ENCODE measurements at places on chromosomes 2 and 18. TPM values are rescaled to one million over a fixed set of nuclear protein-coding genes. Genes with fewer than 3 reads are reported as not detected.
A peak's percentile ranks its signal among the peaks of the same experiment; 100 is the strongest.

DNA sequence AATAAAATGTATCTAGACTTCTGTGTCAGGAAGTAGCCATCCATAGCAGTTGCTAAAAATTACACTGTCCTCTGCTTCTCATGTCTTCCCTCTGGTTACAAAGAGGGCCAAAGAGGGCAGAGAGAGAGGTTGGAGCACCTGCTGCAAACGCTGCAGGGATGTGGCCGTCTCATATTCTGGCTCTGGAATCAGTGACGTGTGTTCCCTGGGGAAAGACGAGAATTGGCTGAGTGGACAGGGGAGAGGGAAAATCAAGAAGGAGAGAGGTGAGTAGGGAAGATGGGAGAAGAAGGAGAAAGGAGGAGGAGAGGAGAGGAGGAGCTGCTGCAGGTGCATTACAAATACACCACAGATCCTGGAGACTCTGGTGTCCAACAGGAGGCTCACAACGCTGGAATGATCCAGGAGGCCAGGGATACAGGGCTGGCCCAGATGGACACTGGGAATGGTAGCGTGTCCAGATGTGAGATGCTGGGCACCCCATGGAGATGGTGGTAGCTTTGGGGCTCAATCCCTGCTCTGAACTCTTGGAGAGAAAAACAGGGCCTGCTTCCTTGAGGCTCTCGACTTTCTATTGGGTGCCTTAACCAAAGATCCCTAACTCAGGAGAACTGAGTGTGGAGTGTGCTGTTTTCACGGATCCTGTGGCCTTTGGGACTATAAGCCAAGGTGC, 118.4 kb upstream of the PXDN start:
- DNase-seq = no peak

GRCh38 chr18:39380866-39381265, 1815.3 kb upstream of the CELF4 start:
- no peak for DNase-seq

- no peak for DNase-seq
Observed at GRCh38 chr2:16057661-16058060, 117.3 kb downstream of the MYCN start.

The STARD6 gene
- total RNA-seq = not detected

GRCh38 chr2:199025146-199025545, 432.6 kb downstream of the SATB2 start:
- no peak for DNase-seq

DNA sequence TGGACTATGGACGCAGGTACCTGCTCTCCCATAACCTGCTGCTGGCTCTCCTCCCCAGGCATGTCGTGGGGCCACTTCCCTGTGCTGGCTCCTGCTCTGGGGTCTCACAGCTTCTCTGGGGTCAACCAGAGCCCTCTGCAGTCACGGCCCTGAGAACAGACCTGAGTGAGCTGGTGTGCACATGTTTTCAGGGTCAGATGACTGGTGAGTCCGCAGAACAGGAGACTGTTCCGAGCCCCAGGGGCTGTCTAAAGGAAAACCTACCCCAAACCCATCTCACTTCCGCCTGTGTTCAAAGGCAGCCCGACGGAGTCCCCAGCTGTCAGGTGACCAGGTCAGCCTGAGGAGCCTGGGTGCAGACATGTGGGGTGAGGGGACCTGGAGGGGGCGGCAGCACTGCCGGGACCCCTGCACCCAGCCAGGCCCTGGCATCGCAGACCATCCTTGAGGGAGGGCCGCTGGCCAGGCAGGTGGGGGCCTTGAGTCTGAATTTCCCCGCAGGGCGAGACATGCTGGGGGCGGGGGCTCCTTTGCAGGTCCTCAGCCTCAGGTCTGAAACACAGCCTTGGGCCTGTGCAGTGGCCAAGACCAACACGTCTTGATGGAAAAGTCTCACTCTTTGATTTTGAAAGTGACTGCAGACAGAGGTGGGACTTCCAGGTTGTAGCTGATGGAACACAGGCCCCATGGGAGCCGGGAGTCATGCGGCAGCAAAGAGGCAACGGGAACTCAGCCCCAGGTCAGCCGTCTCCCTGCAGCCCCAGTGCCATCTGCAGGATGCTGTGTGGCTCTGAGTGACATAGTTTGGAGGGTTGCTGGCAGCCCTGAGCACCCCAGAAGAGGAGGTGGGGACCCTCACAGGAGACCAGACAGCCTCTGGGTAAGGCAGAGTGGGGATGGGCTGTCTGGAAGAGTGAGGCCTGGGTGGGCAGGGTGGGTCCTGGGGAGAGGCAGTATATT, 65.3 kb downstream of the TWIST2 start:
- DNase-seq = no peak

The TMEM185B gene
- total RNA-seq = 20.8 TPM

The RGPD5 gene
- 187 TPM for total RNA-seq

The GKN2 gene
- not detected for total RNA-seq

The MYO5B gene
- total RNA-seq = 1.2 TPM

The LCT gene
- not detected for total RNA-seq

- DNase-seq = peak; percentile 81
Observed at GRCh38 chr2:8304821-8305766, 376.8 kb upstream of the ID2 start.

The LINC00305 gene
- total RNA-seq = not detected

GRCh38 chr2:109719871-109720270, 74.2 kb upstream of the RGPD5 start:
- DNase-seq = no peak

GRCh38 chr2:187493877-187494568, 46.0 kb upstream of the CALCRL start:
- DNase-seq = no peak

The MAP3K19 gene
- total RNA-seq = not detected

DNA sequence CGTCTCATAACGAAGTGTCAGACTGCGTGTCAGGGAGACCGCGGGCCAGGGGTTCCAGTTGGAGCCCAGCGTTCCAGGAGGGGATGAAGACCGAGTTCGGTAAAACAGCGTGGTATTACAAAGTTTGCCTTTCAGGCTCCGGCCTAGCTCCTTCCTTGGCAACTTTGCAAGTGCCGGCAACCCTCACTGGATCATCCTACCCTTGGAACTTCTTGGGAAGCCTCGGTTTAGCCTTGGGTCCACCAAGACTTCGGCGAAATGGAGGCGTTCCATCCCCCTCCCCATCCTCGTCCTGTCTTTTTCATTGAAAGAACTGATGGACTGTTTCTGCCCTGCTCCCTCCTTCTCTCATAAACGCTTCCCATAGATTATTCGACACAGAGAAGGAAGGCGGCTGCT, 10.4 kb upstream of the SKOR2 start:
- no peak for DNase-seq

- no peak for DNase-seq
Observed at GRCh38 chr2:20707601-20708000, 40.7 kb downstream of the GDF7 start.
